ENCODE measurements at places on chromosomes 2 and 18. TPM values are rescaled to one million over a fixed set of nuclear protein-coding genes. Genes with fewer than 3 reads are reported as not detected.

WIPF1 gene
- polyA plus RNA-seq: 9.1 TPM

CD207 gene
- polyA plus RNA-seq: 0.03 TPM

RUFY4 gene
- polyA plus RNA-seq: not detected

FAP gene
- polyA plus RNA-seq: 2.7 TPM

- DNase-seq: no peak
These were observed 135.5 kb downstream of the SPOPL start for GRCh38 chr2:138637061-138637460.

GRCh38 chr2:99743146-99743545 is 253.3 kb upstream of the REV1 start:
- DNase-seq: no peak

DNA sequence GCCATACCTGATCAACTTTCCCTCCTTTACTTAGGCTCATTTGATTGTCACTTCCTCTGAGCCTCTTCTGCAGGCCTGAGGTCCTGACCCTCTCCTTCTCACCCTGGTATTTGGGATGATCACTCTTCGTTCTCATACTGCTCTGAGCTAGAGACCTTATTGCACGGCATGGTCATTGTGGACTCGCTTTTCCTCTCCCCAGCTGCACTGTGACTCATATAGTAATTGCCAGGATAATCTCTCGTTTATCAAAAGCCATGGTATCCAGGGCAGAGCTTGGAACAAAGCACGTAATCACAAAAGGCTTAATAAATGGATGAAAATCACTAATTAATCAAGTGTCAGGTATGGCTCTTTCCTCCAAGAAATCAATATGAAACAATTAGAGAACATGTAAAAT is 40.9 kb upstream of the TRIB2 start:
- DNase-seq: no peak

GRCh38 chr2:68769586-68770270 is 35.1 kb downstream of the ARHGAP25 start:
- DNase-seq: no peak

DNA sequence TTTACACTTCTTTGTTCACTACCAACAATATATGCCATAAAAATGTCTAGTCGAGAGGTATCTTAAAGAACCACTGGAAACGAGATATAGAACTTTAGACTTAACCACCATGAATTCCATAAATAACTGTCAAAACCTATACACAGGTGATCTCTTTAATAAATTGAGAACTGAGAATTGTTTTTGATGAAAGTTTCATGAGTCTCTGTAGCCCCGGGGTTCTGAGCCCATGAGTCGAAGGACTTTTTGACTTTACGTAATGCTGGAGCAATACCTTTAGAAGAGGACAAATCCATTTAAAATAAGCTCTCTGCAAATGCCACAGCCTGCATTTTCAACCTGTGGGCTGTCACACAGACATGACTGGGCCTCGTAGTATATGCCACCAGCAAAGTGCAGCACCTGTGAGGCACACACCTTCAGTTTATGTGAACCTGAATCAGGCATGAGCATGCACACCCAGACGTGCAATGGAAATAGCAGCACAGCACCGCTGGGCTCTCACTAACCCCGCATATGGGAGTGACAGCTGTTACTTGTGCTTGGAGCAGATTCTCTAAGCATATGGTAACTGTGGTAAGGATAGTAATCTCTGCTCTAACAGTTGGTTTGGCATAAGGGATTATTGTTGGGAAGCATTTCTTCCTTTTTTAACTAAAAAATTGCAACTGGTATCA is 383.2 kb downstream of the SOCS6 start:
- no peak for DNase-seq

DNA sequence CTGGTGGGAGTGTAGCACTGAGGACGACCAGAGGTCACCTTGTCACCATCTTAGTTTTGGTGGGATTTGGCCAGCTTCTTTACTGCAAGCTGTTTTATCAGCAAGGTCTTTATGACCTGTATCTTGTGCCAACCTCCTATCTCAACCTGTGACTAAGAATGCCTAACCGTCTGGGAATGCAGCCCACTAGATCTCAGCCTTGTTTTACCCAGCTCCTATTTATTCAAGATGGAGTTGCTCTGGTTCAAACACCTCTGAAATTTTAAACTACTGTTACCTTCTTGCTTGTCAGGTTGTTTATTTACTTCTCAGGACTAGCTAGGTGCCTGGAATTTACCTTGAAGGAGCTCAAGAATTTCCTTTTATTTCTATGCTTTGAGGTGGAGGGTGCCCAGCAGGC is 9.5 kb upstream of the KCNG3 start:
- DNase-seq: no peak

Measured in heart right ventricle (tissue), 16 donors.